ENCODE measurements at places on chromosomes 6 and 20.

GRCh38 chr6:111087871-111088667, 766 bp downstream of the SLC16A10 start:
- DNase-seq: no peak

- DNase-seq: no peak
These were observed 19.5 kb upstream of the GMDS start for GRCh38 chr6:2264932-2265331.

- no peak for DNase-seq
These were observed 38.3 kb downstream of the COX4I2 start for GRCh38 chr20:31675828-31676608.

- DNase-seq: no peak
These were observed 91.0 kb upstream of the SLC24A3 start for GRCh38 chr20:19121463-19121862.

- no peak for DNase-seq
These were observed 345.3 kb downstream of the CDKAL1 start for GRCh38 chr6:20879526-20879925.

- DNase-seq: no peak
These were observed 1009.4 kb upstream of the FLRT3 start for GRCh38 chr20:15346657-15347280.

DNA sequence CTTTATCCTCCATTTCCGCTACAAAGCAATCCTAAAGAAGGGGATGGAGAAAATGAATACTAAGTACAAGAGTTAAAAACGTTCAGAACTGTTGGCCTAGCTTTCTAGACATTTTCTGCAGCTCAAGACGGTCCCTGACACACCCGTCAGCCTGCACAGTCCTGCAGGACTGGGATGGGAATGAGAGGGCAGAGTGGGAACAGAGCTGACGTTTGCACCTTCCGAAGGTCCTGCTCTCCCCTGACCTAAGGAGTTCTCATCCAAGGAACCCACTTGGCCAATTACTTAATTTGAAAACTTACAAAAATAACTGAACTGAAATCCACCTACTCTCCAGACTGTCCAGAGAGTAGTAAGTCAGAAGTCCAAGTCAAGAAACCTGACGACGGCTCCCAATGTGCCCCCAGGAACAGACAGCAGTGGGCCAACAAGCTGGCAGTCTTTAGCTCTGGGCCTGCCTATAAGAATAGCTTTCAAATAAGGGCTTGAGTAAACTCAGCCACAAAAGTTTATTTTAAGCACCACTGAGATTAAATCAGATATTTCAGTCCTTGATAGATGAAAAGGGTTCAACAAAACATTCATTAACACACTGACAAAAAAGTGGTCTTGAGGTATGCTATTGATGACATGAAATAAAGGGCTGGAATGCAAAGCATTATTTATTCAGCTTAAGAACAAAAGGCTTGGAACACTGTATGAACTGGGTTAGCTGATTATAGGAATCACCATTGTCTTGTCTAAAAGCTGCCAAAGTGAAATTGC, 76.8 kb downstream of the CNKSR3 start:
- DNase-seq: no peak

GRCh38 chr6:167130008-167130677, 7.2 kb downstream of the CCR6 start:
- no peak for DNase-seq

DNA sequence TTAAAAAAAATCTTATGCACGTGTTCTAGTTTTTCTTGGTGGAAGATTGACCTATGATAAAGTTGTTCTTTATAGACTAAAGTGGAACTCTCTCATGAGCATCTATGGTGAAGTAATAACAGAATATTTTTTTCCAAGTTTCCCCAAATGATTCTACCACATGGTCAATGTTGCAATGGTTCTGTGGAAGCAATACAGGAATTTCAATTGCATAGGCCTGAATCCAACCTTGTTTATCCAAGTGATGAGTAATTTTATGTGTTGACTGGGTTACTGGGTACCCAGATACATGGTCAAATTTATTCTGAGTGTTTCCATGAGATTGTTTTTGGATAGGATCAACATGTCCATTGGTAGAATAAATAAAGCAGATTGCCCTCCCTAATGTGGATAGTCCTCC, 581.5 kb downstream of the MMUT start:
- DNase-seq: no peak

- no peak for DNase-seq
These were observed 178.6 kb upstream of the RAB32 start for GRCh38 chr6:146364816-146365594.

DNA sequence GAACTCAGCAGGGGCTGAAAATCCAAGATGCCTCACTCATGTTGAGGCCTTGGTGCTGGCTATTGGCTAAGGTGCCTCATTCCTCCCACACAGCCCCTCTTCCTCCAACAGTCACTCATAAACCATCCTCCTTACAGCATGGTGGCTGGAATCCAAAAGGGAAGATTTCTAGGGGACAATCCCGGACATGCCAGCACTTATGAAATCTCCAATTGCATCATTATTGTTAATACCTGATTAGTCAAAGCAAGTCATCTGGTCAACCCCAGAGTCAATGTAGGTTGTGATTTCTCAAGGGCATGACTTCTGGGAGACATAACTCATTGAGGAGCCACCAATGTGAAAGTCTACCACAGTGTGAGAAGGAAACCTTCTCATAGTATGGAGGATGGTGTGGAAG, 506.6 kb upstream of the NOX3 start:
- DNase-seq: no peak

GRCh38 chr6:78093906-78094305, 441.1 kb downstream of the MEI4 start:
- DNase-seq: no peak

GRCh38 chr6:55758156-55758937, 117.0 kb downstream of the BMP5 start:
- no peak for DNase-seq

- peak; percentile 6 for DNase-seq
These were observed 134.4 kb downstream of the ARHGAP18 start for GRCh38 chr6:129575378-129576118.

DNA sequence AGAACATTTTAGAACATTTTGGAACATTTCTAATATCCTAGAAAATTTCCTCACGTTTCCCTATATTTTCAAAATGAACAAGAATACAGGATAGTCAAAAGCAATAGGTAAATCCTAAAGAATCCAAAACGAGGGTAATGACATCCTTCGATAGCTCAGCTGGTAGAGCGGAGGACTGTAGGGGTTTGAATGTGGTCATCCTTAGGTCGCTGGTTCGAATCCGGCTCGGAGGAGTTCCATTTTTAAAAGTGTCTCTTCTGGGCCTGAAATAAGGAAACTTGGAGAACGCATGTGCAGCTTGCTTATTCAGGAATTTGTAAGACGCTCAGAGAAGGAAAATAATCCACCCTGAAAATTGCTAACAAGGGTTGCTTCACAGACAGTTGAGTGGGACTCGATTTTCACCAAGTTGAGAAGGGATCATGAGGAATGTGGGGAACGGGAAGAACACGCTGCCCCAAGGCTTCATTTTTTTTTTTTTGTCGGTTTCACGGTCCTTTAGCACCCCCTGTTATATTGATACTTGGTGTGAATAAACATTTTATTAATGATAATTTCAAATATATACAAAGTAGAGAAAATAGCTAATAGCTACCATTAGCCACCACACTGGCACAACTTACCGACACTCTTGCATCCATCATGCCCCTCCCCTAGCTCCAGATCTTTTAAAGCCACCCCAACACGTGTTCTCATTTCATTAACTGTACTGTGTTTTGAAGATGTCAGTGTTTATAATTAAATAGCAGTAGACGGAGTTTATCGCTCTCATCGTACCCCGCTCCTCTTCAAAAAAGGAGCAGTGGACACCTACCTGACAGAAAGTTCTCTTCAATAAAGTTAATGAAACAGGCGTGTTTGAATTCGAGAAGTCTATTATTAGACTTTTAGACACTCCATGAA, 1.8 kb upstream of the ABT1 start:
- peak; percentile 33 for DNase-seq

GRCh38 chr6:33118525-33119123, 42.8 kb downstream of the HLA-DPB1 start:
- peak; percentile 15 for DNase-seq

- no peak for DNase-seq
These were observed 85.4 kb downstream of the EYA4 start for GRCh38 chr6:133326584-133326983.

DNA sequence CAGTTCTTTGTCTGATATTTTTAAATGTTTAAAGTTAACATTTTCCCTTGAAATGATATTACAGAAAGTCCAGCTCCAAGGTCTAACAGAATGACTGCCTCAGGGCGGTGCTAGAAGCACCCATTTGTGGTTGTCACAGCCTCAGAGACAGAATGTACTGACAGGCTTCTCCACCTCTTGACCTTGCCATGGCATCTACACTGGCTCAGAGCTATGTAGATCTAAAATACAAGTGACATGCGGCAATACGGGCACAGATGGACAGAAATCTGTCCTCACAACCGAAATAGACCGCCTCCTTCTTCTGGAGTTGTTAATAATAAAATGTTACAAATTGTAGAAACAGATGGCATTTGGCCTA, 167.2 kb upstream of the THEMIS start:
- DNase-seq: peak; percentile 3

- no peak for DNase-seq
These were observed 32.4 kb upstream of the ENPP4 start for GRCh38 chr6:46097366-46097765.

DNA sequence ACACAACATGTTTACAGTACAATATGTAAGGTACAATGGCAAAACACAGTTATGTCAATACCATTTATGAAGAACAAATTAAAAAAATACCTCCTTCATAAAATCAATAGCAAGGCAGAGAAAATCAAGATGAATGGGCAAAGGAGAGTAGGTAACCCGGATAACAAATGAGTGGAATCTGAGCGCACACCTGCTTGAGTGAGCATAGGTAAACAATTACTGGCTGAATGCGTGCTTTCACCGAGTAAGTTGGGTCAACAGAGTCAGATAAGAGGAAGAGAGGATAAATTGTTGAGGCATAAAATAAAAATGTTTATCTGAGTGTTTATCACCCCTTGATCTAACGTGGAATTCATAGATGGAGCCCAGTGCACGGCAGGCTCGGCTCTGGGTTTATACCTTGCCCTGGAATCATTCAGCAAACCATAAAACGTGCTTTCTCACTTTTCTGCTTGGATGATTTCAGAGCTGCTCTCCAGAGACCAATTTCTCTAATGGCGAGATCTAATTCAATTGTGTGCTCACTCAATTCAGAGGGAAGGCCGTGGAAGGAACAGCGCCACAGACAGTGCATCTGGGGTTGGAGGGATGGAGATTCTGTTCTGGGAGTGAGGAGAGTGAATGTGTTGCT, 224.8 kb upstream of the MAP3K7 start:
- DNase-seq: no peak

GRCh38 chr6:108619431-108620197, 58.9 kb downstream of the FOXO3 start:
- DNase-seq: peak; percentile 5

- DNase-seq: no peak
These were observed 42.7 kb downstream of the GPLD1 start for GRCh38 chr6:24446670-24447069.

GRCh38 chr20:53652859-53653517, 59.3 kb upstream of the ZNF217 start:
- no peak for DNase-seq

DNA sequence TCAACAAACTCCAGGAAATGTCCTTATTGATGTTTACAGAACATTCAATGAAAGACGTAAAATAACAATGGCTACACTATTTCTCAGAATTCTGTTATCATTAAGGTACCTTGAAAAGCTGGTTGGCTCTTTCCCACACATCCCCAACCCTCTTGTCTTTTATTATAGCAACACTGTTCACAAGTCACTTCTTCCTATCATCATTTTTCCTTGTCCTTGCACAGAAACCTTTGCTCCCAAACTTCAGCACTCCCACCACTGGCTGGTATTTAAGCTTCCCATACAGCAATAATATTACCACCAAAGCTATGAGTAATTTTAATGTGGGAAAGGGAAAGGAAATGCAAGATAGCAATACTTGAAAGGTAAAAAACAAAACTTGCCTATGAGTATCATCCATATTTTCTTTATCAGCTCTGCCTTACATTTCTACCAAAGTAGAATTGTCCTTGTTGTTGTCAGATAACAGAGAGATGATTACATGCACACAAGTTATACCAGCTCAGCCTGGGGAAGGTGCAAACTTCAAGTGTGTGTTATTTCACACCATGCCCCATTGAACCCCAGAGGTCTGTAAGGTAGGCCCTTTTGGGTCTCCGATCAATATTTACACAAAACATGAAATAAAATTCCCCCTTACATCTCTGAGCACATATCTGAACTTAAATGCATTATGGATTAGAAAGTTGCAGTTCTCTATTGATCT, 32.2 kb downstream of the ARHGAP18 start:
- DNase-seq: no peak

GRCh38 chr6:117546674-117547073, 55.6 kb downstream of the GOPC start:
- DNase-seq: no peak
